ENCODE measurements at places on chromosomes 13 and 19.

GRCh38 chr19:1861599-1862031 lies 1.8 kb downstream of the KLF16 start:
- no peak for DNase-seq

DNA sequence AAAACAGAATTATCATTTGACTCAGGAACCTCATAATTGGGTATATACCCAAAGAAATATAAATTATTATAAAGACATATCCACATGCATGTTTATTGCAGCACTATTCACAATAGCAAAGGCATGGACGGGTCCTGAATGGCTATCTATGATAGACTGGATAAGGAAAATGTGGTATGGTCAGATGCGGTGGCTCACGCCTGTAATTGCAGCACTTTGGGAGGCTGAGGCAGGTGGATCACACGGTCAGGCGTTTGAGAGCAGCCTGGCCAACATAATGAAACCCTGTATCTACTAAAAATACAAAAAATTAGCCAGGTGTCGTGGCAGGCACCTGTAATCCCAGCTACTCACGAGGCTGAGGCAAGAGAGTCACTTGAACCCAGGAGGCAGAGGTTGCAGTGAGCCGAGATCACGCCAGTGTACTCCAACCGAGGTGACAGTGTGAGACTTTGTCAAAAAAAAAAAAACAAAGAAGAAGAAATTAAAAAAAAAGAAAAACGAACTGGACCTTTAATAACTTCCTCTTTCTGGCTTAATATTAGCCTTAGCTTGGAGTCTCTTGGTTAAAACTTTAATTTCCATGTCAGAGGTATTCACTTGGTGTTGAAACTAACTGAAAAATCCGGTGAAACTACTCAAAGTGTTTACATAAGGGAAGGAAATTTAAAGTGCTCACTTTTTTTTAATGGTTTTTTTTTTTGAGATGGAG lies 104.4 kb downstream of the ZNF486 start:
- DNase-seq, result no peak

GRCh38 chr13:98175823-98176222 lies 1.2 kb downstream of the RNF113B start:
- no peak for DNase-seq

DNA sequence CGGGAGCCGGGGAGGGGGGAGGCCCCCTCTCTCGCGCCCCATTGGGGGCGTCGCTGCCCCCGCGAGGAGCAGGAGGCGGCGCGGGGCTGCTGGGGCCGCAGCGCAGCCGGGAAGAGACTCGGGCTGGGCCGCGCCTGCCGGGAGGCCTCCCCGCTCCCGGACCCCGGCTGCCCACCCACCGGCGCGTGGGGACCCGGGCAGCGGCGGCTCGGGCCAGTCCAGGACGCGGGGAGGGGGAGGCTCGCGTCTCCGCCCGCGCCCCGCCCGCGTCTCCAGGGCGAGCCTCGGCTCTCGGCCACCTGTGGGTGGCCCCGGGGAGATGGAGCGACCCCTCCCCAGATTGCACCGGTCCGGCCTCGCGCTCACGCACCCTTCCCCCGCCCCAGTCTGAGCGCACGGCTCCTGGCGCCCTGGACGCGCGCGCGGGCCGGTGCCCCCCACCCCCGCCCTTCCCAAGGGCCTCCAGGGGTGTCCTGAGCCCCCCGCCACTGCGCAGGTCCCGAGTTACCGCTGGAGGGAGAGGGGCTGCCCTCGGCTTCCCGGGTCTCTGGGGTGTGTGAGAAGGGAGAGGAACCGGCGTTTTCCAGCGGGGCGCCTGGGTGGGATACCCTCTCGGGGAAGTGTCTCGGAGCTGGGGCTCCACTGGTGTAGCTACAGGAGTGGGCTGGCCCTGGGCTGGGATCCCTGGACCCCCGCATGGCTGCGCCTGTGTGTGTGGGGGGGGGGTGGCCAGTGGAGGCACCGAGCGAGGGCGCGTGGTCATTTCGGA lies 645 bp downstream of the PALM start:
- DNase-seq, result no peak

DNA sequence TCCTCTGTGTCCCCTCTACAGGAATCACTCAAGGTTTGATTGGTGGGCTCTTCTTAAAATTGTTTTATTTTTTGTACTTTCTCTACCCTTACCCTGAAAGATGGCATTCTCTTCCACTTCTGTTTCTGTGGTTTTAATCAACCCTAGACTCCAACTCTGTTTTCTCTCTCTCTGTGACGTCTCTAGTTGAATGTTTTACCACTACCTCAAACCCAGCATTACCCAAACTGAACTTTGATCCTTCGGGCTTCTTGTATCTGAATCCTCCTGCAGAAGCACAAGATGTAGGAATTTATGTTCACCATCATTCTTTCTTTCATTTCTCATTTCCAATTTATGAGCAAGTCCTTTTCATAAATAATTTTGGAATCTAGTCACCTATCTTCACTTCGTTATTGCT lies 39.9 kb downstream of the PCCA start:
- no peak for DNase-seq
